ENCODE measurements at places on chromosomes 6 and 20.

GRCh38 chr6:29522227-29522626 is 34.5 kb upstream of the MAS1L start:
- DNase-seq, result no peak

DNA sequence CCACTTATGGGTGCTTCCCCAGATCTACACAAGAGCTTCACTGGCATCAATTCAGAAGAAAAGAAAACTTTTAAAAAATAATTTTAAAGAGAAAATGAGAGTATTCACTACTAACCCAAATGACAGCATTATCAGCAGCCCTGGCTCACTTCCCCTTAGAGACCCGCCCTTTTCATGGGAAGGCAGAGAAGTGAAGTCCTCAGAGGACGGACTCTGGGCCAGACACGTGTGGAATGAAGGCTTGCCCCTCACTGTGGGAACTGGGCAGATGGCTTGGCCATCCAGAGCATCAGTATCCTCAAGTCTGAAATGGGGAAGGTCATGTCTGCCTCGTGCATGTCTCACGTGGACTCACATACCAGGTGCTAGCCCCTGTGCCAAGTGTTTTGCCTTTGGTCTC is 63.5 kb downstream of the JAG1 start:
- no peak for DNase-seq

DNA sequence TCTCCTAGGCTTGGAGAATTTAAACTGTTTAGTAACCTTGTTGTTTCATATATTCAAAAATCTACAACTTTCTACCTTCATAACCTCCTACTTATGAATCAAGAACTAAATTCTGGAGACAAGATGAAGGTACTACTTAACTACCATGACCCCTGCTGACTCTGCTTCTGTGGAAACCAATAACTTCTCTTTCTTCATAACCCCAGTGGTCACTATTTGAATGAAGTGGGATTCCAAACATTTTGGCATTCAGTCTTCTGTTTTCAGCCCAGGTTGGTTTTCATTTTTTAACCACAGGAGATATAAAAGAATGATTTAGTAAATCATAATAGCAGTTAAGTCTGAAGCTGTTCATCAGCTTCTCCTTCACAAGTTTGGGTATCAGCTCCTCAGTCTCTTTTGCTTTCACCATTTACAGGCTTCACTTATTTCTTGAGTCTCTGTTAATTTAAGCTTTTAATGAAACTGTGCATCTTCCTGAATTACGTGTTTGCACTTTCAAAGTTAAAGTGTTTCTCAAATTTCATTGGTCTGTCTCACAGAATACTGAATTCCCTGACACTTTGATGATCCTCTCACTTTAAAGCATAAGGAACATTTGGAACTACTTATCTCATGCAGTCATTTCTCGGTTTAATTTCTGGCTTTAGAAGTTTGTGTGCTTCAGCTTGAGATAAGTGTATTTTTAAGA is 9.5 kb downstream of the SENP6 start:
- DNase-seq, result no peak

DNA sequence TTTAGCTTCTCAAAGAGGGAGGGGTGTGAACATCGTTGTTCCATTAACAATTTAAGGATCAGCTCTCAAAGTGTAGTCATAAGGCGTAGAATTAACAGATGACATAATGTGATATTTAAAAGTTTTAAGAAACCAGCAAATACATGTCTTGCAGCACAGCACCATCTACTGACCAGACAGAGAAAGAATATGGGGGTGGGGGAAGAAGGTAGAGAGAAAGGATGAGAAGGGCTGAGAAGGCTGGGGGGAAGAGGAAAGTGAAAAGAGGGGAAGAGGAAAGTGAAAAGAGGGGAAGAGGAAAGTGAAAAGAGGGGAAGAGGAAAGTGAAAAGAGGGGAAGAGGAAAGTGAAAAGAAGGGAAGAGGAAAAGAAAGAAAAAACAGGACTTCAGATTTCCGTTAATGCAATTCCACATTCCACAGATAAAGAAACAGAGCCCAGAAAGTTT is 80.9 kb downstream of the HAO1 start:
- no peak for DNase-seq

GRCh38 chr6:12371151-12371550 is 81.0 kb downstream of the EDN1 start:
- no peak for DNase-seq

DNA sequence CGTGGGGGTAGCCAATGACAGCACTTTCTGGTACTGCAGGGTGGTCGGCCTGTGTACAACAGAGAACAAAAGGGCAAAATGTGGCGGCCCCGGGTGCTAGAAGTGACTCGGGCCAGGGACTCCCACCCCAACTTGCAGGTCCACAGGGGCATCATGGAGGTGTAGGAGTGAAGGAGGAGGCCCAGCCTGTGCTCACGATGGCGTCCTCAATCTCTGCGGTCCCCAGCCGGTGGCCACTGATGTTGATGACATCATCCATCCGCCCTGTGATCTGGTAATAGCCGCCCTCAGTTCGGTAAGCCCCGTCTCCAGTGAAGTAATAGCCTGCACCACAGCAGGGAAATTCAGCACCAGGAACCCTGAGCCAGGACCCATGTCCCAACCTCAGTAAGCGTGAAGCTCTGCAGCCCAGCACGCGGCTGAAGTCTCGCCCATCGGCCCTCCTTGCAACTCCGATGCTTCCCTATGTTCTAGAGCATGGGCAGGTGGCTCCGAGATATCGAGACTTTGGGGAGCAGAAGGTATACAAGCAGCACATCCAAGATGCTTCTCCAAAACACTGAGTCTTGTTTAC is 20.2 kb upstream of the APMAP start:
- DNase-seq, result no peak

DNA sequence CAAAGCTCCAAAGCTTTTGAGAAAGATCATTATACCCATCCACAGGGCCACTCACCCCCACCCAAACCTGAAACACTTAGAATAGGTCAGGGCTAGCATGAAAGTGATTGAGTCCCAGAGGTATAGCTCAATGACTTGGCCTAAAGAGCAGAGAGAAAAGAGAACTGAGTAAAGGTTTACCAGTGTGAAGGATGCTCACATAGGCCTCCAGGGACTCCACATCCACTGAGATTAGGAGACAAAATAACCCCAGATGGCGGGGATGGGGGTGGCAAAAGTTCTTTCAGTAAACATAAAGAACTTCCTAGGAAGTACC is 12.2 kb downstream of the SAYSD1 start:
- DNase-seq, result no peak

DNA sequence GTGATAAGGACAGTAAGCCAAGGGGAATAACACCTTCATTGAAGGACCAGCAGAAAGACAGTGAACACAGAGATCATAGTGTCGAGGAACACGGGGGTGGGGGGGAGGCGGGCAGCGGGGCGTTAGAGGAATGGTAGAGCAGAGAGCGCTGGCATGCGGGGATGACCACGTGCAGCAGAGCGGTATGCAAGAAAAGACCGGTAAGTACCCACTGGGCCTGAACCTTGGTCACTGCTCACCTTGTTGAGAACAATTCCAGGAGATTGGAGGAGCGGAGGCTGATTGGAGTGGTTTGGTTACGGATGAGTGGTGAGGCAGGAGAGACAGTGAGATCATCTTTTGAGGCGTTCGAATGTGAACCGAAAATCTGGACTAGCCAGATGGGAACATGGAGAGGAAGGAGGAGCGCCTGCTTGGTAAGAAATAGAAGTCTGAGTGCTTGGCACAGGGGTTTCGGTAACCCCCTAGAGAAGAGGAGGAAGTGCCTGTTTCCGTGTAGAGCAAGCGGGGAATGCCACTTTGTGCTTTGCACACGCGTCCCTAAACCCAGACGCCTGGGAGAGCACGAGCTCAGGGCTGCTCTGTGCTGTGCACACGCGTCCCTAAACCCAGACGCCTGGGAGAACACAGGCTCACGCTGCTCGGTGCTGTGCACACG is 70.0 kb downstream of the FAM120B start:
- DNase-seq, result no peak

GRCh38 chr20:59785986-59786795 is 147.2 kb downstream of the SYCP2 start:
- no peak for DNase-seq

GRCh38 chr20:51463998-51464397 is 78.5 kb downstream of the NFATC2 start:
- DNase-seq, result no peak

DNA sequence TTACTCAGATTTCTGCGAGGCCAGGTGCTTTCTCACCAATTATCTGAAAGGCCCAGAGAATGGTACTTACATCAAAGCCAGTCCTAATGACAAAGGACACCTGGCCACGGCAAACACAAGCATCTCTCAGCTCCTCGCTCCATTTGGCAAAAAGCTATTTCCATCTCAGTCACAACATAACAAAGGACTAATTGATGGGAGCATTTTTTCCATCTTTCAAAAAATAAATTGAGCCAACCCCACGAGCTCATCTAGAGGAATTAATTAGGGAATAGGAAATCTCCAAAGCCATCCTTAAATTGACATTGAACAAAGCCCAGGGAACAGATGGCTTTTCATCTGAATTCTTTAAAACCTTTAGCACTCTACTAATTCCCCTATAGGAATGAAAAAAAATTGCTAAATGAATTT is 236.7 kb downstream of the HAO1 start:
- DNase-seq, result no peak

DNA sequence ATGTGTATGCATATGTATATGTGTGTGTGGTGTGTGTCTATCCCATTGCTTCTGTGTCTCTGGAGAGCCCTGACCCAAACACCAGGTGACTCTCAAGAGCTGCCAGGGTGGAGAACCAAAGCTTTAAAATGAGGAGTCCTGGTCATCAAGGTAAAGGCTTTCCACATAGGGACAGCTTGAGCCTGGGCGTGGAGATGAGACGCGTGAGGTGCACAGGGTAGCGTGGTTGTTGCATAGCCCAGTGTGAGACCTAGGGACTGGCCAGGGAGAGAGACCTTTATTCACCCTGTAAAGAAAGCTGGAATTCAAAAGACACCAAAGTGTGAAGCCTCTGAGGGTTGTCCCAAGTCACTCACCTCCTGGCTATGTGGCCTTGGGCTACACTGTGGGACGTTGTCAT is 149.1 kb downstream of the SYCP2 start:
- DNase-seq, result no peak

DNA sequence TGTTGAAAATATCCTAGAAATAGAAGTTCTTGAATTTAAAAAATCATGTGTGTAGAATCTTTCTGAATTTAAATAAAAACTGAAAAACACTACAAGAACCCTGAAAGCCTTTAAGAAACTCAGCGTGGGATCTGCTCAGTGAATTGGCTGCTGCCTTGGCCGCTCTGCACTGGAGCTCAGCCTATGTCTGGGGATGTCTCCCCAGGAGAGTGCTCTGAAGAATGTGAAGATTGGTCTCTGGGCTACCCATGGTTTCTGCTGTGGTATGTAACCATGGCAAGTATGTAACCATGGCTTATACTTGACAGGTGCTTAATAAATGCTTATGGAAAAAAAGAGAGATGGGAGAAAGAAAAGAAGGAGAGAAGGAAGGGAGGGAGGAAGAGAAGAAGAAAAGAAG is 3.1 kb upstream of the RRAGD start:
- DNase-seq, result no peak

DNA sequence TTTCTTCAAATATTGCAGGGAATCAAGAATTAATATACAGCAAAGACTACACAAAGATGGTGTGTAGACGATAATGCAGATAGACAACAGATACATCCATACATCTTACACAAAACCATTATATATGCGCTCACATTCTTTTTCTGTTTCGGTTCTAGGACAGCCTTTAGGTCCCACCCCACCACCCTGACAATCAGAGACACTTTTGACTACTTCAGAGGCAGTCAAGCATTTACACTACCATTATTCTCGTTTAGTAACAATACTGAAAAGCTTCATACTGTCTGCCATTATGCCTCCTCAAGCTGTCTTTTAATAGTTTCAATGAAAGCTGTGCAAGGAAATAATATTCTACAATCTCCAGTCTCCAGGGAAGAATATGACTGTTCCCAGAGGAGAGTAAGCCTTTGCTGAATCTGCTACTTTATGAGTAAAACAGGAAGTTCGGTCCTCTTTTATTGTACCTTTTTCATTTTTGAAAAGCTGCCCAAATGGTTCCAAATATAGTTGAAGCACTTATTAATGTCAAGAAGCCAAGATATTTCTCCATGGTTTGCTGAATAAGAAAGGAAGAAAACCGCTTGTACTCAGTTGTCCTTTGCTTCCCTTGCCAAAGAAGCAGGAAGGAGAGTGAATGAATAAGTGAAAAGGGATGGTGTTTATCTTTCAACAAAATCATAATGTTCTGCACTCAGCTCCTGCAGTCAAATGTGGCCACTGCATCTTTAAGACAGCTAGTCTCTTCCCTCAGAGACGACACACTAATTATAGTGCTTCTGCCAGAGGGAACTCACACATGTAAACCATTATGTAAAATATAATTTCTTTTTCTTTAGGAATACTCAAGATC is 468.3 kb downstream of the CDC5L start:
- DNase-seq, result peak; percentile 75

GRCh38 chr20:3648951-3649350 is 14.2 kb downstream of the GFRA4 start:
- no peak for DNase-seq

- no peak for DNase-seq
Measured at GRCh38 chr6:139418481-139419132, 44.2 kb upstream of the CITED2 start.

DNA sequence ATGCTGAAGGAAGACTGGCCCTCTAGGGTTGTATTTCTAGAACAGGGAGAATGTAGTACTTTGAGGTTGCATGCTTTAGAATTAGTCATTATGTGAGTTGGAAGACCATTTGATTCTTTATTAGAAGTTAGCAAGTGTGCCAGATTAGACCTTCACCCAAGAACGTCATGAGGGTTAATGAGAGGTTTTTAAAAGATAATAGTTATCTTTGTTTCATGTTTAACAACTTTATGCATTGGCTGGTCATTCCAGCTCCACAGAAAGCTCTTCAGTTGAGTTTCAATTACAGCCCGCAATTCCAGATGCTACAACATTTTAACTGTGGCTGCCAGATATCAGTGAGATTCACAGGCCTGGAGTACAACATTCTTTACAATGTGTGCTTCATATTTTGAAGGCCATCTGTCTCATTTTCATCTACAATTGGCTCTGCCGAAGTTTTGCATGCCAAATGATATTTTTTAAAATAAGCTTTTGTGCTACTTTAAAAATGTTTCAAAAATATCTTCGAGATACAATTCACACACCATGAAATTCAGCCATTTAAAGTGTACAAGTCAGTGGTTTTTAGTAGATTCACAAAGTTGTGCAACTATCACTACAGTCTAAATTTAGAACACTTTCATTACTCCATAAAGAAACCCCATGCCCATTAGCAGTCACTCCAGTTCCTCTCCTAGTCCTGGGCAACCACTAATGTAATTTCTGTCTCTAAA is 61.1 kb upstream of the FBXO30 start:
- DNase-seq, result no peak

GRCh38 chr20:43824309-43825050 is 90.2 kb upstream of the TOX2 start:
- DNase-seq, result no peak

All from skeletal muscle cell (primary cell).